ENCODE measurements at places on chromosomes 2 and 18.

- no peak for DNase-seq
Observed at GRCh38 chr2:128491692-128492244, 173.1 kb upstream of the HS6ST1 start.

- DNase-seq: no peak
Observed at GRCh38 chr2:108314586-108315296, 26.0 kb downstream of the SULT1C2 start.

- no peak for DNase-seq
Observed at GRCh38 chr18:75128911-75129716, 79.8 kb downstream of the PTGR3 start.

- DNase-seq: no peak
Observed at GRCh38 chr18:55031576-55031975, 72.3 kb upstream of the CCDC68 start.

GRCh38 chr2:120938045-120938771 lies 202.5 kb downstream of the GLI2 start:
- DNase-seq: no peak

- DNase-seq: no peak
Observed at GRCh38 chr18:59993560-59993959, 93.8 kb downstream of the PMAIP1 start.

DNA sequence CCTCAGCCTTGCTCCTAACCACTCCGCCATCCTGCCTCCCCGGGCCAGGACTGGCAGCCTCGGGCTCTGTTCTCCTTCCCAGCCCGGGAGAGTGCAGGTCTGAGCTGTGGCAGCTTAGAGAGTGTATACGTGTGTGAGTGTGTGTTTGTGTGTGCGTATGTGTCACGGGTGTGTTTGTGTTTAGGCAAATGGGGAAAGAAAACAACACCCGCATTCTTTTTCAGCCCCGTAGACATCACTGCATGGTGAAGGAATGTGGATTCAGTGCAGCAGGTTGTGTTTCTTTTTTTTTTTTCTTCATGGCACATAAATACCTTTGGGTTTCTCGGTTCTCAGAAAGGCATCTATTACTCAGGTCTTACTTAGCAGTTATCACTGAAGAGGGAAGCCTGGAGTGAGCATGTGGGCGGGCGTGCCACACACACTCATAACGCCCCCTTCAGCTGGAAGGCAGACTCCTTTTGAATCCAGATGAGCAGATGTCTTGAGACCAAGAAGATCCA lies 44.2 kb downstream of the GLI2 start:
- no peak for DNase-seq

DNA sequence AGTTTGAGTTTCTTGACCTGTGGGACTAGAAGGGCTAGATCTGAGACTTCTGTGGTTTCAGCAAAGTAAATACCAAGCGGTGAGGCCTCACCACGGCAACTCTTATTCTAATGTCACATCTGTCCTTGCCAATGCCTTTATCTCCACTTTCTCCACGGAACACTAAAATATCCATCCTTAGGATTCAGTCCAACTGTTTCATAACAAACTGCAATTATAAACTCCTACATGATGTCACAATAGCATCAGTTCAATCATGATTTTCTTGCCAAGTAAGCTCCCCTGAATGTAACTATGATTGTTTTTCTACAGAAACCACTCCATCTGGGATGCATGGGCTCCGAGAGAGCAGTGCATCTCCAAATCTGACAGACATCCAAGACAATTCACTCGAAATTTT lies 79.6 kb downstream of the LRATD1 start:
- DNase-seq: no peak

DNA sequence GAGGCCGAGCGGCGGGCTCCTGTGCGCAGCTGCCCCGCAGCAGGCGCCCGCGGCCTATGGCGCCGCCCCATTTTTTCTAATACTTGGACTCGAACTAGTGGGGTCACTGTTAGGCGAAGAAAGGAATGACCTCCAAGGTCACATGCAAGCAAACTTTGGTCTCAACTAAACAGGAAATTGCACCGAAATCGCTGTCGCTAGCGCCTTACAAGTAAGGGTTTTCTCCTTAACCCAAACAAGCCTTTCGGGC lies 339 bp downstream of the ACAA2 start:
- DNase-seq: no peak

DNA sequence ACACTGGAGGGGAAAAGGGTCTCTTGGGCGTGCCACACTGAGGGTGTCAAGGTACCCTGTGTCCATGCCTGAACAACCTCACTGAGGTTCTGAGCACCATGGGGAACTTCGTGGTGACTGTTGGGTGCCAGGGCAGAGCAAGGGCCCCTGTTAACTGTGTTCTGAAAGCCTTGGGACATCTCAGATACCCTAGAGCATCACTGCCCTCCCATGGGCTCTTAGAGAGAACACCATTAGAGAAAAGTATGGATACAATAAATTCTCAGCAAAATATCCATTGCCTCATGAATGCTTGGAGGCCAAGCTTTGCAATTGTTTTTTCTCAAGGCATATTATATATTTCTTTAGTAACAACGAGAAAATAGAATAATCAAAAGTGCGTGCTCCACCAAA lies 488.5 kb upstream of the NRP2 start:
- DNase-seq: no peak

DNA sequence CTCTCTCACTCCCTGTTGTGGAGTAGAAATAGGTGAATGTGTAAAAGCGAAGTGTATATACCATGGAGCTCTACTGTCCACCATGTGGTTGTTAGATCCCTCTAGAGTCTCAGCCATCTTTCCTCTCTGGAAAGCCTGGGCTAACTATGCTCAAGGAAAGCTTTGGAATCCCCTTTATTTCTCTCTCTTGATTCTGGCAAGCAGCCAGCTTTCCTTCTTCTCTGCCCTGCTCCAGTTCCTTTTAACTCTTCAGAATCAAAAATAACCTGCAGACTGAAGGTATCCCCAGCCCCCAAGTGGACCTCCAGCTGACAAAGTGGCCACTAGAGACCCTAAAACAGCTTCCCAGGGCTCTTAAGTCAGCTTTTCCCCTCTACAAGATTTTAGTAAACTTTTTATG lies 381.9 kb downstream of the PLCL1 start:
- no peak for DNase-seq
